ENCODE measurements at places on chromosomes 1 and 21.
A peak's percentile ranks its signal among the peaks of the same experiment; 100 is the strongest.

GRCh38 chr1:90000934-90001676 lies 6.2 kb downstream of the ZNF326 start:
- DNase-seq: peak; percentile 24

- DNase-seq: no peak
Measured at GRCh38 chr1:35431173-35431599, 126.0 kb downstream of the KIAA0319L start.

- peak; percentile 35 for DNase-seq
Measured at GRCh38 chr1:21232044-21232443, 55.3 kb upstream of the EIF4G3 start.

GRCh38 chr1:10108134-10108663 lies 75.4 kb downstream of the UBE4B start:
- DNase-seq: no peak

GRCh38 chr1:152053375-152053774 lies 16.6 kb upstream of the S100A11 start:
- DNase-seq: no peak

DNA sequence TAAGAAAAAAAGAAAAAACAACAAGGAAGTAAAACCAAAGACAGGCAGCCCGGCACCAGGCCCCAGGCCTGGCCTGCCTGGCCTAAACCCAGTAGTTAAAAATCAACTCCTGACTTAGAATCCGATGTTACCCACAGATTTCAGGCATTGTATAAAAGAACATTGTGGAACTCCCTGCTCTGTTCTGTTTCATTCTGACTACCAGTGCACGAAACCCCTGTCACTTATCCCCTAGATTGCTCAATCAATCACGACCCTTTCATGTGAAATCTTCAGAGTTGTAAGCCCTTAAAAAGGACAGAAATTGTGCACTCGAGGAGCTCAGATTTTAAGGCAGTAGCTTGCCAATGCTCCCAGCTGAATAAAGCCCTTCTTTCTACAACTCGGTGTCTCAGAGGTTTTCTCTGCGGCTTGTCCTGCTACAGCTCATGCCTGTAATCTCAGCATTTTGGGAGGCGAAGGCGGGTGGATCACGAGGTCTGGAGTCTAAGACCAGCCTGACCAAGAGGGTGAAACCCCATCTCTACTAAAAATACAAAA lies 15.6 kb upstream of the MYOCOS start:
- DNase-seq: no peak

- no peak for DNase-seq
Measured at GRCh38 chr1:116485976-116486375, 84.8 kb downstream of the CD58 start.

GRCh38 chr1:21638531-21639341 lies 30.4 kb downstream of the RAP1GAP start:
- DNase-seq: no peak

DNA sequence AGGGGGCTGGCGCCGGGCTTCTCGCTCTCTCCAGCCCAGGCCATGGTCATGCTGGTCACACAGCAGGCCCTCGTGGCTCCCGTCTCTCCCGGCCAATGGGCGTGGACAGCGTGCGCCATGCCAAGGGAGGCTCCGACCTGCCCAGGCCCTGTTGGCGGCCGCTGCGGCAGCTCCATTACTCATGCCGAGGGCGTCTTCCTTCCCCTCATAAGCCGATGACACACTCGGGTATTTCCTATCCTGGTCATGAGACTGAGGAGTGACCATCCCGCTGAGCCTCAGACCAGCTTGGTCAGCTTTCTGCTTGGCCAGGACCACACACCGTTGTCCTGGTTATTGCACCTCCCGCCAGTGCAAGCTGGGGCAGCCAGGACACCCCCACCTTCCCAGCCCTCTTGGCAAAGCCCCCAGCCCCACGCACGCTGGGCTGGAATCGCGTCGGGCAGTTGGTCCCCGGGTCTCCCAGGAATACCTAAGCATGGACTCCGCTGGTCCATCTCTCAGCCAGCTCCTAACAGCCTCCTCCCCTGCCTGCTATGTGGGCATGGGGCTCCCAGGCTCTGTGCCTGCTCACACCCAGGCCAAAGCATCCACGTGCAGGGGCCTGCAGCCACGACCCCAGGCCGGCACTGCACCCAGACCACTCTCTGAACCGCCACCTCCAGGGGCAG lies 49.8 kb downstream of the ARHGEF16 start:
- no peak for DNase-seq

- no peak for DNase-seq
Measured at GRCh38 chr1:60911966-60912697, 170.2 kb upstream of the NFIA start.

DNA sequence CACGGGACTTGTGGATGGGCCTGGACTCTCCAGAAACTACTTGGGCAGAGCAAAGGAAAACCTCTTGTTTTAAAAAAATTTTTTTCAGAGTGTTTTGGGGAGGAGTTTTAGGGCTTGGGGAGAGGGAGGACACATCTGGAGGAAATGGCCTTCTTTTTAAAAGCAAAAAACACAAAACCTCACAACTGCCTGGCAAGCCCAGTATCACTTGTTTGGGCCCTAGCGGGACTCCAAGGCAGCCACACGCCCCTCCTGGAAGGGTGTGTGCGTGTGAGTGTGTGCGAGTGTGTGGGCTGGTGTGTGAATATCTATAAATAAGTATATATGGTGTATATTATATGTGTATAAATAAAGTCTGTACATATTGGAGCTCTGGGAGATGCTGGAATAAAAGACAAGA lies 57.7 kb upstream of the ACTL8 start:
- no peak for DNase-seq

GRCh38 chr1:5351366-5351765 lies 640.9 kb downstream of the NPHP4 start:
- no peak for DNase-seq

GRCh38 chr1:213669964-213670691 lies 317.6 kb upstream of the PROX1 start:
- no peak for DNase-seq

Measured in AML-193 (cell line).